NCI-H1930 (cell line): ENCODE measurements at places on chromosomes 1 and 21.

DNA sequence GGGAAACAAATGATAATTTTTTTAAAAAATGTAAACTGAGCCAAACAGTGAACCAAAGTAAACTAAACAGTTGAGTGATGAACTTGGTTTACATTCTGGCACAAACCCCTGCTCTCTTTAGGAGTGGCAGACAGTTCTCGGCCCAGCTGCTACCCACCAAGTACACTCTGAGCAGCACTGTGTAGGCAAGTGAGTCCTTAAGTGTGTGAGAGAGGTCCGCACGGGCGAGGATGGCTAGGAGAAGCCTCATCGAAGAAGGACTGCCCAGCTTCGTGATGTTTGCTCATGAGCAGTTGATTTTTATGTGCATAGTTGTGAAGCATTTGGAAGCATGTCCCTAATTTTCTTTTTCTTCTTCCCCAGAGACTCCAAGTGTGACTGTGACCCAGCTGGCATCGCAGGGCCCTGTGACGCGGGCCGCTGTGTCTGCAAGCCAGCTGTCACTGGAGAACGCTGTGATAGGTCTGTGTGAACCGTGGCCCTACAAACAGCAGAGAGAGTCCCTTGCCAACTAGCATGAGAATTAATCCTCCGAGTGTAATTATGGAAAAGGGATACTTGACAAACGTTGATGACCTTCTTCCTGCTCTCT lies 32.1 kb downstream of the LAMC2 start:
- DNase-seq: no peak

- DNase-seq: no peak
These were observed 449.5 kb upstream of the CAMK1G start for GRCh38 chr1:209134001-209134400.

DNA sequence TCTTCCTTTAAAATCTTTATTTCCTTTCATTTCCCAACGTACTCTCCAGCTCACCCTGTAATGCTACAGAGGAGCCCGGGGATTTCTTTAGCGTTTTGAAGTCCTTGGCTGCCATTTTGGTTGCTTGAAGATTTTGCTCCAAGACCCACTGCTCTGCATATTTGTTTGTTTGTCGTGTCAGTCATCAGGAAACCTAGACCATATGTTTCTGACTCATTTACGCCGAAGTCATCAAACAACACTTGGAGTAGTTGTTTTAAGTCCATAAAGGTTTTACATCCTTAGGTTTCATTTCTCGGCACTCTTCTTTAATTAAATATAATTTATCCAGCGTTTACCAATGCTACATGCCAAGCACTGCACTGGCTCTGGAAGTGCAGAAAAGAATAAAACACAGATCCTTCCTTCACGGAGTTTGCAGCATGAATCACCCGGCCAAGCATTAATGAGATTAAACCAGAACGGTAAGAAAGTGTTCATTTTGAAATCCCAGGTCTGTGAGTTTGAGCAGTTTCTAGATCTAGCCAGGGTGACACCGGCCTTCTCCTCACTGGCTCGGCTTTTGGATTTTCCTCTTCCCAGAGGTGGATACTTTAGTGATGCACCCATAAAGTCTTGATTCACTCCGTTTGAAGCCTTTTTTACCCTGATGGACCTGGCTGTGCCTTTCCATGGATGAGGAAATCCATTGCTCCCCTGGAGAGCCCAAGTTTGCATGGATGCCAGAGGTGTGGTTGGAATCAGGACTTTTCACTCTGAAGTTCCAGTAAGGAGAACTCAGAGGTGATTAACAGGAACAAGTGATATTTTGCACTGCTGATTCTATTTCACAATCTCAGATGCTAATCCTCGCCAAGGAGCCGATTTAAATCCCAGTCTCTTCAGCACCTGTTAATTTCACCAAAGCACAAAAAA lies 109.3 kb downstream of the KAZN start:
- no peak for DNase-seq

DNA sequence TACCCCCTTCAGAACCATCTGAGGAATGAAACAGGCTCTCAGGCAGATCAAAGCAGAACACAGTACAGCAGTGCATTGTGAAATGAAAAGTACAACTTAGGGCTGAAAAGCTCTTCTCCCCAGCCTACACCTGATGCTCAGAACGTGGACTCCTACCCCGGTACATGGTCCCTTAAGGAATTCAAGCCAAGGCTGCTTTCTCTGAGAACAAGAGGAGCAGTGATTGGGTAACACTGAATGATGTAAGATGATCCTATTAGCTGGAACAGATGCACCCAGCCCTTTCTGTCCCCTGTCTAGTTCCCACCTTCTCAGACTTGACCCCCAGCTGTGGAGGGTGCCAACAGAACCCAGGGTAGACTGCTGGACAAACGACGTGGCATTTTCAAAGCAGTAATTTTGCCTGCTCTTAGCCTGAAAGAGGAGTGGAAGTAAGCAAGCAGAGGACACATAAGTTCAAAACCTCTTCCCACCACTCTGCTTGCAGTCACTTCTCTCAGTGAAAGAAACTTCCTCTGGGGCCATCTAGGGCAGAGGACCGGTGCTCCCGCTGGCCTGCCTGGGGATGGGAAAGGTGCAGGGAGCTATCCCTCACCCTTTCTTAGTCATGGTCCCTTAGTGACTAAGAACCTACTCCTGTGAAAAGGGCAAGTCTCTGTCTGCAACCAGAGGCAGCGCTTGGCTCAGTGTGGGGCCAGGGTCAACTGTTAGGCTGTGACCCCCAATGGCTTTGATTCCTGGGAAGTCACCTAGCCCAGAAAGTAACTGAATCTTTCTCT lies 72.7 kb downstream of the TRABD2B start:
- DNase-seq: no peak

DNA sequence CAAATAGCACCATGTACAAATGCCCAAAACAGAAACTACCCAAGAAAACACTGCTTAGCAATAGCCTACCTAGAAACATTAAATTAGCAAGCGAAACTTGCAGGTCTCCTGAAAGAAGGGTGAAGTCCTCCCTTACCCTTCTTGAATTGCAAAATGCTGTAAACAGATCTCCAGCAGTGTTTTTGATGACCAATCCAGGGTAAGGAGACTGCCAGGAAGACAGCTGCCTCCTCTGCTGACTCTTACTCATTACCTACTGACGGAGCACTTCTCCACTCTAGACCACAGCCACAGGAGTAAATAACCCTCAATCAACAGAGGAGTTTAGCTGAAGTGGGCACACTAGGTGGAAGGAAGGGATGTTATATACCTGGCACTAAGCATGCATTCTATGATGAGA lies 32.2 kb upstream of the GADD45A start:
- DNase-seq: no peak

DNA sequence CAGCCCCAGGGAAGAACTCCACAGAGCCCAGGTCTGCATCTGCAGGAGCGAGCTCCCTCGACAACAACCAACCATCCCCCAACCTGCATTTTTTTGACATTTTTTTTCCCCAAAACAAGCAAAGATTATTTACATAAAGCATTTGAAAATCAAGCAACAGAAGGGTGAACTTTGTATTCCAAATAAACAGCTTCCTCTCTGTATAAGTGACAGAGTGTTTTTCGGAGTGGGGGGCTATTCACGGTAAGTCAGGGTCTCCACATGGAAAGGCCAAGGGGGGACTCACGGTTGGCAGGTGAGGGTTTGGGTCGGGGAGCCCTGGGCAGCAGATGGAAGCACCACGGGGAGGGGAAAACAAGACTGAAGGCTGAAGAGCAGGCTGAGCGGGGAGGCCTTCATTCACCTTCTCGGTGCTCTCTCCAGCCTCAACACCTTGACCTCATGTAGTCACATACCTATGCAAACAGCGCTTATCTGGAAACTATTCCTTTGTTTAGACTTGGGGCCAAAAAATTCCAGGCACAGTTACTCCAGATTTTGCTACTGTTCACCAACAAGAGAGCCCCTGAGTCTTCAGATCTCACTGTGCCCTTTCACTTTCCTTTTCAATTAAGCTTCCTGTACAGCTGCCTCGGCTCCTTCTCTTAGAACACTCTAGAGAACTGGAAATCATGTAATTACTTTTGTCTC lies 27.6 kb downstream of the C2CD2 start:
- no peak for DNase-seq

DNA sequence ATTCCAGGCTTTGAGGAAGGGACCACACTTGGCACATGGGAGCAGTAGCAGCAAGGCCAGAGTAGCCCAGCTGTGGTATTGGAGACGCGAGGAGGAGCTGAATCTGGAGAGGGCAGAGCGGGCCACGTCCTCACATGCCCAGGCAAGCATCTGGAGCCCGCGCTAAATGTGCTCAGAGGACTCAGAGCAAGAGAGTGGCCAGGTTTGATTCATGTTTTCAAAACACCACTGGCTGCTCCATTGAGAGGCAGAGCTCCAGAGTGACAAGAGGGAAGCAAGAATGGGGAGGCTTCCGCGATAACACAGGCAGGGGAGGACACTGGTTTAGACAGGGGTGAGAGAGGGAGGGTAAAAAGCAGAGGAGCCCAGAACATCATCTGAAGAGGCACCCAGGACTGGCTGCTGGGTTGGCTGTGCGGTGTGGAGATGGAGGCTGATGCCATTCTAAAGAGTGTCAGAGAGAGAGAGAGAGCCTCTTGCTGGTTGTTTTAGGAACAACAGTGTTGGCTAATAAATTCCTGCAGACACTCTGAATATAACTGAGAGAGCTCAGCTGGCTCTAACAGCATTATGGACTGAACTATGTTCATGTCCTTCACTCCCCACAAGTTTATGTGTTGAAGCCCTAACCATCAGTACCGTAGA lies 32.3 kb downstream of the RCAN1 start:
- peak; percentile 5 for DNase-seq

DNA sequence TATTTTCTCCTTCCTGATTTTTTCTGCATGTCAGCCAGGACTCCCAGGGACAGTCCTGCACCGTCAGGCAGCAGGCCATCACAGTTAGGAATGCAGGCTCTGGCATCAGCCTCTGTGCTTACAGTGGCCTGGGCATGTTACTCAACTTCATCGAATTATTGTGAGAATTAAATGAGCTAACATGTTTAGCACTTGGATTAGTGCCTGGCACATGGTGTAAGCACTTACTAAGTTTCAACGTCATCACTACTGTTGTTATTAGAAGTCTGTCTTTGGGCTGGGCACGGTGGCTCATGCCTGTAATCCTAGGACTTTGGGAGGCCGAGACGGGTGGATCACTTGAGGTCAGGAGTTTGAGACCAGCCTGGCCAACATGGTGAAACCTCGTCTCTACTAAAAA lies 45.1 kb downstream of the SCCPDH start:
- DNase-seq: no peak

GRCh38 chr1:232334246-232334645 lies 295.7 kb downstream of the SIPA1L2 start:
- no peak for DNase-seq

DNA sequence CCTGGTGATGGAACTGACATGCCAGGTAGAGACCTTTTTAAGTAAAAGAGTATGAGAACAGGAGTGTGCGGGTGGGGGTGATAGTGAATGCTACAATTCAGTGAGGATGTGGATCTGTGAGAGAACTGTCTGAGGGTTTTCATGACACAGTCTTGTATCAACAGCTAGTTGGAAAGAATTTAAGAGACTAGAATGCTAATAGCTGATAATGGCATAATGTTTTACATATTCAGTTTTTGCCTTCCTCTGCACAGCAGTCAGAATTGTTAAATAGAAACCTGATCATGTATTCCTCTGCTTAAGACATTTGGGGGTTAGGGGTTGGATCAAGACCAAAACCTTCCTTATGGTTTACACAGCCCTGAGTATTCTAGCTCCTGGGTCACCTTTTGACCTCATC lies 152.8 kb upstream of the ZRANB2 start:
- no peak for DNase-seq

DNA sequence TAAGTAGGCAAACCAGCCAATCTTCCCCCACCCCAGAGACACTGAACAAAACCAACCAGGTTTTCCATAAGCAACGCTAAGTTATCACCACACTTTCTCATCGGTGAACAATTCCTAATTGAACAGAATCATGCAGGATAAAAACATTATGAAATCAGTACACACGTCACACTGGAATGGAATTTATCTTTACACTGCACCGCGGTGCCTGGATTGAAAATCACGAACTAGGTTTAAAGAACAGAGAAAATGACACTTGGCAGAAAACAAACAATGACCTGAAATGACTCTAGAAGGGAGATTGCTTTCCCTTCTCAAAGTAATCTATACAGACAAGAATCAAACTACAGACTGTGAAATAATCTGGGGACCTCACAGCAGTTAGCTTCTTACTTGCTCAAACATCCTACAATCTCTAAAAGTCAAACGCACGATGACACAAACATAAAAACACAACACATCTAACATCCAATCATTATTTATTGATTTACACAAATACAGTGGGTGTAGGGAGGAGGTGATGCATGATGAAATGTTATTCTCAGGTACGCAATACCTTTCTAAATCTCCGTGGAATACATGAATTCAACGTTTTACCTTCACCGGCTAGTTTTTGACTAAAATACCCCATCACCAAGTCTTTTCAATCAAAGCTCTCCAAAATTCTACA lies 1.9 kb downstream of the EIF4G3 start:
- no peak for DNase-seq

DNA sequence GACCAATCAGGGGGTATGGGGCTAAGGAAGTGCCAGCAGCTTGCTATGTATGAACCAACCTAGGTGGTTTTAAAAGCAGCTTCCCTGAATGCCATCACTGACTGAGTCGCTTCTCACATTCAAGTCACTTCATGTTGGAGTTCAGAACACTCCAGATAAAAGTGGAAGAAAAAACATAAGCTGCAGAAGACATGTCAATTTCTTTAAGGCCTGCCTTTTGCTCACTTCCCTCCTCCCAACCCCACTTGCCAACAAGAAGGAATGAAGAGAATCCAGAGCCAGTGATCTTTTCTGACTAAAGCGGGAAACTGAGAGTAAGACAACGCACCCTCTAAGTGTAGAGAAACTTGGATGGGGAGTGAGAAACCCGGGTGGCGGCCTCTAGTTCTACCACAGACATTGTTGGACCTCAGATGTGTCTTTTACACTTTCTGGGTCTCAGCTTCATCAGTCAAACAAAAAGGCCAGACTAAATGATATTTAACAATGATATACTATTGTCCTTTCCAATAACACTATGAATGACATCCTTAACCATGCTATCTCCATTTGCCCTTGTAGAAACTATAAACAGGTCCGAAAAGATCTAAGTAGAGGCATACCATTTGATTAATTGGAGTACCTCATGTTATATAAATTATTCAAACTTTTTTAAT lies 54.1 kb downstream of the LUZP1 start:
- DNase-seq: no peak

DNA sequence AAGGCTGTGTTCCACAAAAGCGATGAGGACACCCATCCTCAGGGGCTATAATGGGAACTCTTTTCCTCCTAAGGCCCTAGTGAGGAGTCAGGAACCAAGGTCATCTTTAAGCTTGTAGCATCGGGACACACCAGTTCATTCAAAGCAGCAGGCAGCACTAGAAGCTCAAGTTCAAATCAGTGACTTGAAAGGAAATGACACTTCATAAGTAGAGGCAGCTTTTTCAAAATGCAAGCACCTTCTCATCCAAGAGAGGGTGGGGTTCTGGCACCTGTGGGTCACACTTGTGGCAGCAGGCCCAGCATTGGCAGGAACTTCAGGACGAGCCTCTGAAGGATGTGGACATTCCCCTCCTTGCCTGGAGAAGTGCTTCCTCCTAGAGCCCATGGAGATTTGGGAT lies 496.3 kb downstream of the KIF26B start:
- no peak for DNase-seq

- no peak for DNase-seq
These were observed at the start of gene PODN for GRCh38 chr1:53061859-53062707. Gene PODN (plus strand): TSS chr1:53062213. CDS start chr1:53069856, 7,643 bp downstream.
